NCI-H446 (cell line): ENCODE measurements at places on chromosomes 13 and 19.

DNA sequence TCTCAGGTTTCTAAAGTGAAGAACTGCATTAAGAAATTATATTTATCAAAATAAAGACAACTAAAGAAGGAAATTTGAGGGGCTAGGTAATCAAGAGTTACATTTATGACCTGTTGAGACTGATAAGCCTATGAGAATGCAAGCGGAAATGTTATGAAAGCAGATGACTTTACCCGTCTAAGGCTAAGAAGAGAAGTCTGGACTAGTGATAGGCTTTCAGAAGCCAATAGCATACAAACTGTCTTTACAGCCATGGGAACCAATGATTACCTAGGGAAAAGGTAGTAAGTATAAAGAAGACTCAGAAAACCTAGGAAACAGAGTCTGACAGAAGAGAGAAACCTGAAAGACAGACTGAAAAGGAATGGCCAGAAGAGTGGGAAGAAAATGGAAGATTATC, 11.2 kb downstream of the TSC22D1 start:
- no peak for DNase-seq

- no peak for DNase-seq
Observed at GRCh38 chr19:8519388-8519787, 5.4 kb upstream of the ZNF414 start.

- DNase-seq, result no peak
Observed at GRCh38 chr13:94967183-94968039, 255.1 kb upstream of the SOX21 start.

- DNase-seq, result no peak
Observed at GRCh38 chr19:18932216-18932841, 8.7 kb downstream of the HOMER3 start.

GRCh38 chr19:40982594-40983101, 8.4 kb upstream of the CYP2B6 start:
- no peak for DNase-seq

GRCh38 chr13:73828811-73829210, 305.4 kb downstream of the KLF12 start:
- DNase-seq, result no peak

- no peak for DNase-seq
Observed at GRCh38 chr19:53881482-53882390, at the start of gene PRKCG. Gene PRKCG, plus strand, starts transcription at chr19:53882197. Its CDS starts 298 bp downstream, at chr19:53882495.

GRCh38 chr19:40763963-40764362, 11.4 kb upstream of the MIA start:
- DNase-seq, result no peak

GRCh38 chr13:79392882-79393563, 13.0 kb downstream of the RBM26 start:
- no peak for DNase-seq

DNA sequence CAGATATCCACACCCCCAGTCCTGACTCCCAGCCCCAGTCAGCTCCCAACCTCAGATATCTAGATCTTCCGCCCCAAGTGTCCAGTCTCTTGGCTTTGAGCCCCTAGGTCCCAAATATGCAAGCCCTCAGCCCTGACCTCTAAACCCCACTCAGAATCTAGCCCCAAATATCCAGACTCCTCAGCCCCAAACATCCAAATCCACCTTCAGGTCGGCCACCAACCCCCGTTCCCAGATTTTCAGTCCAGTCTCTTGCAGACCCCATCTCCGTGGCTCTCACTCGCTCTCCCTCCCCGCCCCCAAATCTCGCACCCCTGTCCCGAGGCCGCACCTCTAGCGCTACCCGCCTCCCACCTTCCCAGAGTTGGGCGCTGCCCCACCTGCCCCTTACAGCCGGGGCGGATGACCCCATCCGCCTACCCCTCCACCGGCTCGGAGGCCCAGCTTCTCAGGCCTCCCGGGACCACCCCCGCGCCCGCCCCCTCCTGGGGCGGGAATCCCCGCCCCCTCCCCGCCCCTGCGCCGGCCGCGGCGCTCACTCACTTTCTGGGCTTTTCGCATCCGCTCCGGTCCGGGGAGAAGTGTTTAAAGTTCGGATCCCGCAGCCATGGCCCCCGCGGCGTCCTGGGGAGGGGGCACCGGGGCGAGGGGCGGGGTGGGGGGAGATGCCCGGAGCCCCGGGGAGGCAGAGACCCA, 604 bp downstream of the ERFL start:
- no peak for DNase-seq

GRCh38 chr19:9498183-9498902, at the start of gene ZNF560:
Gene ZNF560, minus strand, starts transcription at chr19:9498616. Its CDS starts 23,303 bp downstream, at chr19:9475313.
- DNase-seq, result no peak

DNA sequence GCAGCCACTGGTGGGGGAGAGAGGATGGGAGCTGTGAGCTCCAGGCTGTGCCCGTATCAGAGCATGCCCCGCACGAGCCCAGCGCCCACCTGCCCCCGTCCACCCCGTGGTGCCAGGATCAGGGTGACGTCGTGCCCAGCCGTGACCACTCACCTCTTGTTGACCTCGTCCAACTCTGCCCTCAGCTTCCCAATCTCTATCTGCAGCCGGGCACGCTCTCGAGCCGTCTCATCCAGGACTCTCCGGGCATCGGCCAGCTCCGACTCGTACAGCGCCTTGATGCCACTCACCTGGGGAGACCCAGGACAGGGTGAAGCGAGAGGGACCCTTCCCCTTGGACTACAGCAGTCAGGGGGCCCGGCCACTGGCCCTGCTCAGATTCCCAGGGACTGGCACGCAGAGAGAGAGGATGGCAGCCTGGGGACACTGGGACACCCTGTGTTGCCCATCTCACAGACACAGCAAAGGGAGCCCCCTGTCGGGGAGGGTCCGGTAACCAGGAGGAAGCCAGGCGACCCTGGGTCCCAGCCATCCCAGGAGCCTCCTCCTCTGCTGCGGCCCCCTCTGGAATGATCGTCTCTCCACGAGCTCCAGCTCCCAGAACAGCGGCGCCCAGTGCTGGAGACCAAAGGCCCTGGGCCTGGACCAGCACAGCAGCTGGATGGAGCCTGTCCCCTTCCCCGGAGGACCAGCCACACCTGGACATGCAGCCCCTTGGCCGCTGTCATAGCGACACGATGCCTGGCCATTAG, 12.3 kb downstream of the LMNB2 start:
- no peak for DNase-seq
